Aorta (tissue), 5 donors: ENCODE measurements at places on chromosomes 1 and 21. TPM values are rescaled to one million over a fixed set of nuclear protein-coding genes. Genes with fewer than 3 reads are reported as not detected.

The NPPB gene
- not detected for total RNA-seq

The FCMR gene
- 4.0 TPM for total RNA-seq

The CD1C gene
- 1.3 TPM for total RNA-seq

The HMGN1 gene
- 77.8 TPM for total RNA-seq

The TSPEAR gene
- not detected for total RNA-seq

- peak overlapping the region; percentile 14 for H3K27ac ChIP-seq
- no peaks in the 10 kb centered on the region for H3K27me3 ChIP-seq
- no peak for DNase-seq
- H3K4me3 ChIP-seq, result no peak overlapping the region
- H3K36me3 ChIP-seq, result no peaks in the 10 kb centered on the region
These were observed 12.4 kb downstream of the FMOD start for GRCh38 chr1:203338335-203339036.

DNA sequence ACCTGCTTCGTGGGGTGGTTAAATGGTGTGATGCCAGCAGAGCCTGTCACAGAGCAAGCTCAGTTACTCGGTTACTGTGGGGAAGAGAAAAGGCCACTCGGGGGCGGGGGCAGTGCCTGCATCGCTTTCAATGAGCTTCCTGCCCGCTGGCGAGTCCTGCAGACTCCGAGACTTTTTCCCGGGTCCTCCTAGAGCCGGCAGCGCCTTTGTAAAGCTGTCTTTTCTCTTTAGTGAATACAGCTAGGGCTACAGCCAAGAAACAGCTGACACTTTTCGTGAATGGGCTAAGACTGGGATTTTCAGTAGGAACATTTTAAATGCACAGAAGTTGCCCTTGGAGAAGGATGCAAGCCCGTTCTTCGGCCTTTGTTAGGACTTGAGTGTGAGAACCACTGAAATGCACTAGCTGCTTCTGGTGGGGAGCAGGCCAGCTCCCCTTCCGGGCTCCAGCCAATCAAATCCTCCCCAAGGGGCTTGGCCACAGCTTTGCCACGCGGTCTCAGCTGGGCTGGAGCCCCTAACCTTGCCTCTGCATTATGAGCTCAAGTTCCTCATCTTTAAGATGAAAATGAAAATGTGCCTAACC lies 23.4 kb upstream of the EFHD2 start:
- no peak overlapping the region for H3K4me3 ChIP-seq
- H3K4me1 ChIP-seq, result no peaks in the 10 kb centered on the region
- H3K27ac ChIP-seq, result no peak overlapping the region
- H3K36me3 ChIP-seq, result no peaks in the 10 kb centered on the region
- no peaks in the 10 kb centered on the region for H3K27me3 ChIP-seq
- DNase-seq, result no peak

DNA sequence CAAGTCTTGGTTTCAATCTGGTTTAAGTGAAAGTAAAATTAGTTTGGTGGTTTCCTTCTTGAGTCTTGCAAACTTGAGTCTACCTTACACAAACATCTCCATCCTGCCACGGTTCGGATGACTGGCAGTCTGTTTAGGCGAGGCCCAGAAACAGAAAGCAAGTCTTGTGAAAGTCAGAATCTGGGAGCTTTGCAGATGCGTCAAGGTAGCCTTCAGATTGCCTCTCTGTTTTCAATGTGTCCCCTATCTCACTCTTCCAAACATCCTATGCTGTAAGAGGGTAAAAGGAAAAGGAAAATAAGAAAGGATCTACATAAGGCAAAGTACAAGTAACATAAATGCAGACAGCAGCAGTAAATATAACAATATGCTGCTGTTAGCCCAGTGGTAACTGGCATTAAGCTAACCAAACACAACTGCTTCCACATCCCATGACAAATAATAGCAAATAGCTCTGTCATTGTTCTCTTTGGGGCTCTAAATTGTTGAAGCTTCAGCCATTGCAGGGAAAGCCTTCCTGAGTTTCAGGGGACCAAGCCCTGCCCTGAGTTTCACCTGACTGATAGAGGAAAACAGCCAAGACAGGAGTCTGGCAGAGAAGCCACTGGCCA lies 26.2 kb upstream of the C1orf105 start:
- DNase-seq, result no peak
- peak overlapping the region; percentile 24 for H3K27ac ChIP-seq
- no peaks in the 10 kb centered on the region for H3K27me3 ChIP-seq
- H3K4me1 ChIP-seq, result no peaks in the 10 kb centered on the region

- no peak overlapping the region for H3K27ac ChIP-seq
- H3K4me3 ChIP-seq, result no peak overlapping the region
- H3K27me3 ChIP-seq, result no peaks in the 10 kb centered on the region
- no peak for DNase-seq
- no peaks in the 10 kb centered on the region for H3K36me3 ChIP-seq
These were observed 283.5 kb downstream of the C1orf94 start for GRCh38 chr1:34460193-34460592.
